Caco-2 (cell line): ENCODE measurements at places on chromosomes 5 and 9.
A peak's percentile ranks its signal among the peaks of the same experiment; 100 is the strongest.

GRCh38 chr9:98539954-98540353 is 168.8 kb downstream of the GABBR2 start:
- no peak for DNase-seq

DNA sequence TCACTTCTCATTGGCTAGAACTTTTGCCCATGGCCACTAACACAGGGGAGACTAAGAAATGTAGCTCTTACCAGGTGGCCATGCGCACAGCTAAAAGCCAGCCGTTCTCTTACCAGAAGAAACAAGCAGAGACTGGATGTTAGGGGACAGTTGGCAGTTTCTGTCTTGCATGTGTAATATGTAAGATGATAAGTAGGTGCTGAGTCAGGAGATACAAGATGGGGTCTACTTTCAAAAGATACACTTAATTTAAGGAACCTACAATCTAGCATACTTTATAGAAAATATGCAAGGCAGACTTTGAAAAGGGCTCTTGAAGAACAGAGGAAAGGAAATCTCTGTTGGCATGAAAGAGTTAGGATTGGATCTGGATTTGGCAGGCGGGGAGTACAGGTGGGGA is 244.5 kb downstream of the ZSWIM6 start:
- no peak for DNase-seq

GRCh38 chr9:35277628-35278359 is 116.0 kb downstream of the UNC13B start:
- DNase-seq, result no peak

- no peak for DNase-seq
Observed at GRCh38 chr9:14438232-14439021, 124.5 kb upstream of the NFIB start.

GRCh38 chr5:96198356-96199058 is 234.5 kb downstream of the PCSK1 start:
- no peak for DNase-seq

- DNase-seq, result no peak
Observed at GRCh38 chr5:4258170-4258569, 662.5 kb downstream of the IRX1 start.

- no peak for DNase-seq
Observed at GRCh38 chr9:4555236-4555635, 65.0 kb downstream of the SLC1A1 start.

- no peak for DNase-seq
Observed at GRCh38 chr9:132087438-132088030, 7.9 kb upstream of the MED27 start.

DNA sequence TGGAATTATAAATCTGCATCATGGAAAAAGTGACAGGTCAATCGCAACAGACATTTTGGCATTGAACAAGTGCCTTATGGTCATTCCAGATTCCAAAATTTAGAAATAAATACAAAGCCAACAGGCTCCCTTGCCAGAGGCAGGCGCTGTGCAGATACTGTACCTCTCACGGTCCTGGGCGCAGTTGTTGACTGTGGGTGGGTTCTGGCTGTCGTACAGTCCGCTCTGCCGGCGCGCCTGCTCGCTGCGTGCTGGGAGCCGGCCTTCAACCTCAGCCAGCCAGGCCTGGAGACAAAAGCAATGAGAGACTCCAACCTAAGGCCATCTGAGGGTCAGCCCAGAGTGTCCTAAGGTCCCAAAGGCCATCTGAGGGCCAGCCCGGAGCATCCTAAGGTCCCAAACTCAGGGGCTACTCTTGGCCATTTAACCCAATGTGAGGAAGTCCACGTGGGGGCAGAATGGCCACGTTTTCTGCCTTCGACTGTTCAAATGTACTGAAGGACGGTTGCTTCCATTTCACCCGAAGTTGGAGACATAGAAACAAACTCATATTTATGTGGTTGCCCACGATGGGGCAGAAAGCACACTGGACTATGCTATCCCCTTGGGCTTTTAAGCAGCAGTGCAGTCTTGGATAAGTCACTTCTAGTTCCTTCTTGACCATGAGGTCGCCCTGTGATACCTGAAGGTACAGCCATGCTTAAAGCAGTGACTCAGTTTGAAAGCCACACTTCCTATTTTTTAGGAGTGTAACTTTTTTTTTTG is 65.2 kb downstream of the USP20 start:
- DNase-seq, result no peak

- no peak for DNase-seq
Observed at GRCh38 chr9:121887553-121888437, 205.3 kb downstream of the TTLL11 start.

GRCh38 chr5:139396691-139397090 is 1.8 kb upstream of the PROB1 start:
- DNase-seq, result no peak

GRCh38 chr9:126293522-126293889 is 33.1 kb upstream of the MVB12B start:
- peak; percentile 17 for DNase-seq

- peak; percentile 15 for DNase-seq
Observed at GRCh38 chr5:78765116-78765515, 116.5 kb upstream of the LHFPL2 start.

GRCh38 chr5:19616701-19617215 is 371.2 kb downstream of the CDH18 start:
- DNase-seq, result no peak

GRCh38 chr5:135250671-135251070 is 148.4 kb downstream of the MACROH2A1 start:
- DNase-seq, result no peak

GRCh38 chr9:447230-448025 is 232.8 kb downstream of the DOCK8 start:
- peak; percentile 16 for DNase-seq

DNA sequence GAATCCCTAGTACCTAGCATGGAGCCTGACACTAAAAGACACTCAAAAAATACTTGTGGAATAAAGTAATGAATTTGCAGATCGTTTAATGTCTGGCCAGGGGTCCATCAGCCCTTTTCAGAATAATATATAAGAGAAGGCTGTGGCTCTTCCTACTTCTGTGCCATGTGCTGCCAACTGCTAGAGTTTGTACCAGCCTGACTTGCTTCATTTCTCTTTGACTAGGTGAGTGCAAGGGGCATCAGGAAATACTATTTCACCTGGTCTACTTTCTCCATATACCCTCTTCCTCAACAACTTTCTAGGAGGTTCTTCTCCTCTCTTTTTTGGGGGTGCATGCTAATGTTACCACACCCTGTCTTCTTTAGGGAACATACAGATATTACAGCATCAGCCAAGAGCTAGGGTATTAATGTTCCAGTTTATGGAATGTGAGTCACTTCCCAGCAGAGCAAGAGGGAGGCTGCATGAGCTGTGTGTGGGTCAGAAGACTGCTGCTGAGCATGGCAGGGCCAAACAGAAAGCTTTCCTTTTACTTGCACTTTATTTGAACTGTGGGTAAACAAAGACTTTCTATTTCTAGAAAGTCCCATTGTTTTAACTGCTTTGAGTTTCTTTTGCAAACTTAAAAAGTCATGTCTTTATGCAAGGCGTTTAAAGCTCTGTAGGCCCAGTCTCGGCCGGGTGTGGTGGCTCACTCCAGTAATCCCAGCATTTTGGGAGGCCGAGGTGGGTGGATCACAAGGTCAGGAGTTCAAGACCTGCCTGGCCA is 158.9 kb downstream of the ADAMTSL1 start:
- DNase-seq, result no peak

- no peak for DNase-seq
Observed at GRCh38 chr5:117942861-117943519, 1045.4 kb downstream of the DTWD2 start.

DNA sequence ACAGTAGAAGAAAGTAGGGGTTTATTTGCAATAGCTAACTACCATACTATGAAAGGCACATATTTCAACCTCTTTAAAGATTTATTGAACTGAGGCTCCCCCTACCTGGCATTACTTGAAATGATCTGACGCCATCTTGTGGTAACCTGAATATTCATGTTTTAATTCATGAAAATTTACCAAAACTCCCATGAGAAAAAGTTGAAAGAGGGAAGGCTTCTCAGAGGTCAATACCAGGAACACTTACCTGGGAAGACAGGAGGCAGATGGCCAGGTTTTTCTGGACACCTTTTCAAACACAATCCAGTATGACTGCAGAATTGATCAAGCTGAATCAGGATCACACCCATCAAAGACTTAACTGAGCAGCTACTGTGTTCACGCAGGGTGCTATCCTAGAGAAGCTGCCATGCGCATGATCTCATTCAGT is 9.4 kb downstream of the PRELID2 start:
- peak; percentile 45 for DNase-seq

GRCh38 chr5:83688281-83688680 is 32.4 kb downstream of the HAPLN1 start:
- no peak for DNase-seq

DNA sequence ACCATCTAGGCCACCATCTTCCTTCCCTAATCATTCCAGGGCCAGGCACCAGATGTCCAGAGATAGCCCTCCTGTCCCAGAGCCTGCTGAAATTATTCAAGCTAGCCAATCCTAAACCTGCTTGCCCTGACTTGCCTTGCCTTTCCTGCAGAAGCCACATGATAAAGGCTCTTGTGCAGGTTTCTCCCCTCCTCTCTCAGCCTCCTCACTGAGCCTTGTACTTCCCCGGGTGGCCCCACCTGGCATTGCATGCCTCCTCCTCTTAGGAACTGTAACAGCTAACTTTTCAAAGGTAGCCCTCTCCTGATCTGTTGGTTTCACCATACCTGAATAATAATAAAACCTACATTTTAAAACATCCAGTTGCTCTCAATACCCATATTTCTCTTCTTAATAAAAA is 42.6 kb downstream of the DIRAS2 start:
- no peak for DNase-seq

DNA sequence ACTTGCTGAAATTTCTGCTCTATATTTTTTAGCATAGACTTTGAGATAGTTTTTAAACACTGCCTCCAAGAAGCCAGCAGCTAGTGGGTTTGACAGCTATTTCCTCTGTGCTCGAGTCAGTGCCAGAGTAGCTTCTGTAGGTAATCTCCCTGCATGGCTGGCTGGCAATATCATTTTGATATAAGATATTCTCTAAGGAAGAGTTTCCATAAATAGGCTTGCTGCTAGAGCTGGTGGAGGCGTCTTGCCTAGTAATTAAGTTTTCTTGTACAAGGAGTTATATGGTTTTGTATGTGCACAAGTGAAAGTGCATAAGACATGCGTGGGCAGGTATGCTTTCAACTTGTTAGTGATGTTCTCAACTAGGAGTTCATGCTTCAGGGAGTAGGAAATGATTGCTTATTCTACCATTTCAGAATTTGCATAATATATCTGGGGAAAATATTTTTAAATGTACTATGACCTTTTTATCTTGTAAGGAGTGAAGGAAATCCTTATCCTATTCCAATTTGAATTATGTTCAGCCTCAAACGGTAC is 74.1 kb upstream of the CCL21 start:
- DNase-seq, result no peak

DNA sequence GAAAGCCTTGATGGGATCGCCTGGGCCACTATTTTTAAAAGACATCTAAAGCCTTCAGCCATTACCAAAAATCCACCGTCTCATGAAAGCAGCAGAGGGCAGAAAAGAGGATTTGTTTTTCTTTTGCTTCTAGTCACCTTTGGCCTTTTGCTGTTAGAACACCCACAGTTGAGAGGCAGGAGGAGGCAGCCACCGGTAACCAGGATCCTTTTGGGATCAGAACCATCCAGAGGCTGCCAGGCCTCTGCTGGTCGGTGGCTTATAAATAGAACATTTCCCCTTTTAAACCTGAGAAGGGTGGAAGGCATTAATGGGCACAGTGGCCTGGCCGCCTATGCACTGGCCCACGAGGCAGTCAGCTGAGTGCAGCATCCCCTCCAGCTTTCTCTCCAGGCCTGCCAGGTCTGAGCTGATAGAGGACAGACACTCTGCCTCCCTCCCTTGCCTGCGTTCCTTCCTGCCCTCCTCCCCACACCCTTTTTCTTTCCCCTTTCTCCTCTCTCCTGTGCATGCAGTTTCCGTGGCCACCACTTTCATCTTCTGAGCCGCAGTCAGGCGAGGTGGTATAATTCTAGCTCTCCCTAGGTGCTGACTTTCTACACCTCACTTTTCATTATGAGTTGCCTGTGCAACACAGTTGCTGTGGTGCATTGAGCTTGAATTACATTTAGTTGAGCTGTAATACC is 253.4 kb downstream of the ARHGAP26 start:
- no peak for DNase-seq

- DNase-seq, result no peak
Observed at GRCh38 chr9:14989811-14990210, 79.6 kb upstream of the FREM1 start.
